ENCODE measurements at places on chromosomes 12 and 14. TPM values are rescaled to one million over a fixed set of nuclear protein-coding genes. Genes with fewer than 3 reads are reported as not detected.

MIP gene
- not detected for polyA plus RNA-seq

NTS gene
- polyA plus RNA-seq: 0.28 TPM

DNA sequence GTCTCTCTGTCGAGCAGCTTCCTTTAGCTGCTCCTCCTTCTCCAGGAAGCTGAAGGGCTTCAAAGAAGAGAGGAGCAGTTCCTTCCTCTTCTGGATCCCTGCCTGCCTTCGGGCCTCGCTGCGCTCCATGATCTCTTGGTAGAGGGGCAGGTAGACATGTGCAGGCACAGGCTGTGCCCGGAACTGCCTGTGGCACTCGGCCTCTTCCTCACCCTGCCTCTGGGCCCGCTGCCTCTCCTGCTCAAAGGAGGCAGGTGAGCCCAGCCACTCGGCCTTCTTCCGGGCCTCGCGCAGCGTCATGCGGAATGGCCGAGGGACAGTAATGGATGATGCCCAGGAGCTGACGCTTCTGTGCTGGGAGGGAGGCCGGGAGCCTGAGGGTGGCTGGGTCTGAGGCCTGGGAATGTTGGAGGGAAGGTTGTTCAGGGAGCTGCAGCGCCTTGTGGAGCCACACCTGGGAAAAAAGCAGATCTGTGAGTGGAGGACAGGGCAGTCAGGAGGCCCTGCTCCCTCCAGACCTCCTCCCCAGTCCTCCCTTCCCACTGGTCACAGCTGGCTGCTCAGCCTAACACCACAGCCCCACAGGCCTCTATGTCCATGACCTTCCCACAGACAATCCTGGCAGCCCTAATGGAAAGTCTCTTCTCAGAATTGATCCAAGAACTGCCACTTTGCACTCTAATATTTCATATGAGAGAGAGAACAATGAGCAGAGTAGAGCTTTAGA lies 5.3 kb downstream of the FAM161B start:
- DNase-seq: no peak

DNA sequence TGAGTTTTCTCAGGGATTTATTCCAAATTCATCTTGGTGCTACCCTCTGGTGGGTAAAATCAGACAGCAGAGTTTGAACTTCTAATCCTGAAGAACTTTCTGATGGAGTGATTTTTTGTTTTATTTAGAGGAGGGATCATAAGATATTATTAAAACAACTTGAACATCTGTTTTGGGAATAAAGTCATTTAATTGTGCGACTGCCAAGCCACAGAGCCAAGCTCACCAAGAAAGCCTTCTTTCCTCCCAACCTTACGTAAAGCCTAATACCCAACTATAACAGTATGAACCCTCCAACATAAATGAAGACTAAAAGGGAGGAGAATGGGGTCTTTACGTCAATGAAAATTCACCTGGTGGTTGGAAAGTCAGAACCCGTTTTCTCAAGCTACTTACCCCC lies 205.5 kb upstream of the IGF1 start:
- DNase-seq: no peak

GRCh38 chr12:119500209-119500608 lies 93.4 kb upstream of the TMEM233 start:
- DNase-seq: no peak

DNA sequence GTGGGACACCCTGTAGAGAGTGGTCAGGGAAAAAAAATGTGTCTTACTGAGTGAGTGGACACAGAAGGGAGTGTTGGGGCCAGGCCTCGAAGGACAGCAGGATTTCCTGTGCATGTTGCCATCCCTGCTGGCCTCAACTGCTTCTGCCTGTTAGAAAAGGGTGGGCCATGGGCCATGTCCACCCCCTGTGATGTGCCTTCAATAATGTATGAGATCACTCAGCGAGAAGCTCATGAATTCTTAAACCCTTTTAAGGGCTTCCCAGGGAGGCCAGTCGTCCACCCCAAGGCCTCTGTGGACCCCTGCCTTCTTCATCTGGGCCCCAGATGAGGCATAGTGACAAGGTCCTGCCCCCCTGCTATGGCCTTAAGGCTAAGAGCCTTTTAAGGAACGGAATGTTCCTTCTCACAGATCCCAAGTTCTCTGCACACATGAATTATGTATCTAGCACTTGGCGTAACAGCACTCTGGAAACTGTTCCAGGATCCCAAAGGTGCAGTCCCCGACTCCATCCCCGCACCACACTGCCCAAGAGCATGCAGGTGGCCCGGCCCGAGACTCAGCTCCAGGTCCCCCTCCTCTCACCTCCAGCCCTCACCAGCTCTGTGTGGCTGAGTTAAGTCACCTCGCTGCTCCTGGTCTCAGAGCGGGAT lies 8.9 kb upstream of the C14orf132 start:
- no peak for DNase-seq

DNA sequence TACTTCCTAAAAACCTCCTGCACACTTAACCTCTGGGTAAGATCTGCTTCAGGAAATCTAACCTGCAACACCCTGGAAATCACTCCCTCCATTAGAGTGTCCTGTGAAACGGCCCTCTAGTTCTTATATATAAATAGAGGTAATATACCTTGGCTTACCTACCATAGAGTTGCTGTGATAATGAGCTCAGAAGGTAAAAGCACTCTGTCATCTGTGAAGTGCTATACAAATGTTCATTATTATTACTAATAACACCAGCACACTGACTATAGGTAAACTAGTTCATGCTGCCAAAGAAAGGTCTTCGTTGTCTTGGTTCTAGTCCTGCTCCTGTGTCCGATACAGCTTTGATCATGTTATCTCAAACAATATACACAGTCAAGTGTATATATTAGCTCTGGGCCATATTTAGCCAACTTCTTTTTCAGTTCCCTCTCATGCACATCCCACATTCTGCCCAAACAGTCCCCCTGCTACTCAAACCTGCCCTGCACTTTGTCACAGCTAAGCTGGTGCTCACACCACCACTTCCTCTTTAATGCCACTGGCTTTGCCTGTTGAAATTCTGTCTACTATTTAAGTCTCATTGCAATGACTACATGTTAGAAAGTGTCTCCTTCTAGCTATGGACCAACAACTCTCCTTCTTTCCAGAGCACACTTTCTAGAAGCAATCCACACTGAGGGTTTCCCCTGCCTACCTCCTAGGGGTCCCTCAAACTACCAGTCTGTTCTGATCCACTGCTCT lies 5.1 kb downstream of the E2F7 start:
- no peak for DNase-seq

DNA sequence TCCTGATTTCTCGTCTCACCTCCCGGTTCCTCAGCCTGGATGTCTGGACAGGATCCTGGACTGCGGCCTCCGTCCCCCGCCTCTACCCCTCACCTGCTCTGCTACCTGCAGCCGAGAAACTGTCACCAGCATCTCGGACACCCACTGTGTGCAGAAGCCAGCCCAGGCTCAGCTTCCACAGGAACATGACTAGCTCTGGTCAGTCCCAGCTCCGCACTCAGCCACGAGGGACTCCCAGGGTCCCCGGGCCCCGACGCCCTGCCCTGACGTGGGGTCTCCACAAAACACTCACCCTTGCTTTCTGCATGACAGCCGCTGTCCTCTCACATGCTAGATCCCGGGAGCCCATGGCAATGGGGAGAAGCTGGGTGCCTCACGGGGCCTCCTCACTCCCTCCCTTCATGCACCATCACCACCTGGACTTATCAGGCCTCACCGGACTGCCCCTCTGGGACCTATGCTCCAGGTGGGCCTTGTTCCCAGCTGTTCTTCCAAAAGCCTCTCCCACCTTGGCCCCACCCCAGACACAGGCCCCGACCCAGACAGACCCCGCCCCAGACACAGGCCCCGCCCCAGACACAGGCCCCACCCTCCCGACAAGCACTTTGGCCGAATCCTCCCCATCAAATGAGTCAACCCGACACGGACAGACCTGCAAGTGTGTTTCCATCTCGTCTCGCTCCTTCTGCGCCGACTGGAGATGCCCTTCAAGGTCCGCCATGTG lies 26.9 kb upstream of the ANKLE2 start:
- no peak for DNase-seq

DNA sequence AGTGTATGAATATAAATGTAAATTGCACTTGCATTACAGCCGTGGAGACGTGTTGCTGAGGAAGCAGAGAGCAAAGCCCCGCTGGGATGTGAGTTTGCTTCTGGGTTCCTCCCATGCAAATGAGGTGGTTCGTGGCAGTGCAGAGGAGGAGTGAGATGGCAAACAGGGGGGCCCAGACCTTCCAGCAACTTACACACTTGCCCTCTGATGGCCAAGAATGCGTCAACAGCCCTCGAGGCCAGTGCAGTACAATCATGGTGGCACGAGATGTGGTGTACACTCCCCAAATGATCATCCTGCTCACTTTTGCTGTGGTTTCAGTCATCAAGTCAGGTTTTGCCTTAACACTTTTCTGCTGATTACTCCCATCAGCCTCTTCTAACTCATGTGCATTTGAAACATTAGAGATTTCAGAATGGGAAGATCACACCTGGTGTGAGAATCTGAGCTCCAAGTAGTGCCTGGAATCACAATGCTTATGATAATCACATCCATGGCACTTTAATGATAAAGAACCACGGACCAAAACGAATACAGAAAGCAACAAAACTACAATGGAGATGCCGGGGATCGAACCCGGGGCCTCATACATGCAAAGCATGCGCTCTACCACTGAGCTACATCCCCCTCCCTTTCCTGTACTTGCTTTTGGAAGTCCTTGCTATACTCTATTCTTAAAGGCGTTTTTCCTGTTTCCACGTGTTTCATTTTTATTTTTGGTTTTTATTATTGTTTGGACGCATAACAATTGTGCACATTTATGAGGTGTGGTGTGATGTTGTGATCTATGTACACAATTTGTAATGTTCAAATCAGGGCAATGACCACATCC lies 7.0 kb upstream of the UBC start:
- peak; percentile 56 for DNase-seq

GRCh38 chr14:53735916-53736315 lies 220.7 kb downstream of the BMP4 start:
- no peak for DNase-seq

DNA sequence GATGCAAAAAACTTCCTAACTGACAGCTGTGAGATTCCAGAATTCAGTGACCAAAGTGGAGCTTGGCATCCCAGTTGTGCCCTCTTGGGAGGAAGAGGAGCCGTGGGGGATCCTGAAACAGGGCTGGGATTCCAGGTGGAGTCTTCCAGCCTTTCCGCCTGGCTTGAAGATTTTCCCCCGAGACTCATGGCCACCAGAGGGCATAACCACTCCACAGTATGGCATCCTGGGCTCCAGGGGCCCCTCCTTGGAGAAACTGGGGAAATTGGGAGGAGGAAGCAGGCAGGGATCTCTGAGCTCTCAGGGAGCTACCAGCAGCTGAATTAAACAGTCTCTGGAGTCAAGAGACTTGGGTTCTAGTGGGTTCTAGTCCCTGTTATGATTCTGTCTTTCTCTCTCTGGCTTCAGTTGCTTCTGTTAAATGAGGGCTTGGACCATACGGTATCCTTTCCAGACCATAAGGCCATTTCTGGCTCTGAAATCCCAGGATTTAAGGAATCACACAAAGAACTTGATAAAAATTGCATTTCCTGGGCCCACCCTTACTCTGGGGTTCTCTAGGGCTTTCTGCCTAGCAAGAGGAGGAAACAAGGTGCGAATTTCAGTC lies 2.6 kb upstream of the TAMALIN start:
- peak; percentile 39 for DNase-seq

- DNase-seq: no peak
Measured at GRCh38 chr14:92988786-92989755, 66.1 kb downstream of the CHGA start.

- DNase-seq: no peak
Measured at GRCh38 chr12:130557886-130558765, 158.0 kb downstream of the RIMBP2 start.

DNA sequence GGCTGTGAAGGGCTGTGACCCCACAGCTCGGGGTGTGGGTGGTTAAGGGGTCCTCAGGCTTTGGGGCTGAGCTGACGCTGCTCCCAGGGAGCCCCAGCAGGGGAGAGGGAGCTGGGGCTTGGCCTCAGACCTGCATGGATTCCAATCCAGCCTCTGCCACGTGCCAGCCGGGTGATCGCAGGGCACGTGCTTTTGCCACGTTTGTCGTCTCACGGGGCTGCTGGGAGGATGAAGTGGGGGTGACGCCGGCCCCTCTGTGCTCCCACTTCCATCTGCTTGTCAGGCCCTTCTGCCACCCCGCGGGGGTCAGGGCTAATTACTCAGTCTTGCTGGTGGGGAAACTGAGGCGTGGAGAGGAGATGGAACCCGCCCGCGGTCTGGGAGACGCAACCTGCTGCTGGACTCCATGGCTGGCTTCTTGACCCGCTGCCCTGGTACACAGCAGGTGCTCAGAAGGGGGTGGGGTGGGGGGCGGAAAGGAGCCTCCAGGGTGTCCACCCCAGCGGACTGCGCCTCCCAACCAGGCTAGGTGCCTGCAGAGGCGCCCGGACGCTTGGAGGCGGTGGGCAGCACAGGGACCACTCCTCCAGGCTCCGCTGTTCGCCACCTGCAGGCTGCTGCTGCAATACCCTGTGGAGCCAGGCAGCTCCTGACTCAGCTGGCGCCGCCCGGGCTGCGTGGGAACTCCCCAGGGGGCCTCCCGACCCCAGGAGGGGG lies 36.4 kb upstream of the PRIMA1 start:
- no peak for DNase-seq

- DNase-seq: no peak
Measured at GRCh38 chr14:91310606-91311283, 66.2 kb upstream of the GPR68 start.

- no peak for DNase-seq
Measured at GRCh38 chr14:87080146-87080545, 912.8 kb downstream of the GALC start.

DNA sequence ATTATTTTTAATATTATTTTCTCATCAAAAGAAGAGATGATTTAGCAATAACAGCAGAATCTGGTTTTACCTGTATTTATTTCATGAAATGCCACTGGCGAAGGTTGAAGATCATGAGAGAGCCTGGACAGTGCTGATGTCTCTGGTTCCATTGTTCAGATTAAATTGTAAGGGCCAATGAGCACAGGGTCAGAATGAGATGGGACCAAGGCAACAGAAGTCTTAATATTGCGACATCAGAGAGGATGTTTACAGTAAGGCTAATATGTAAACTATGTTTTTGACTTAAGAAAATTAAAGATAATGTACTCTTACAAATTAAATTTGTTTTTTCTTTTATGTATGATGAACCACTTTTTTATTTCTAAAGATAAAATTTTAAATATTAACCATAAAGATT lies 35.2 kb upstream of the KLRD1 start:
- no peak for DNase-seq

GRCh38 chr12:13496111-13496510 lies 299.6 kb downstream of the EMP1 start:
- no peak for DNase-seq

- DNase-seq: no peak
Measured at GRCh38 chr12:6370576-6370935, 4.8 kb downstream of the SCNN1A start.

DNA sequence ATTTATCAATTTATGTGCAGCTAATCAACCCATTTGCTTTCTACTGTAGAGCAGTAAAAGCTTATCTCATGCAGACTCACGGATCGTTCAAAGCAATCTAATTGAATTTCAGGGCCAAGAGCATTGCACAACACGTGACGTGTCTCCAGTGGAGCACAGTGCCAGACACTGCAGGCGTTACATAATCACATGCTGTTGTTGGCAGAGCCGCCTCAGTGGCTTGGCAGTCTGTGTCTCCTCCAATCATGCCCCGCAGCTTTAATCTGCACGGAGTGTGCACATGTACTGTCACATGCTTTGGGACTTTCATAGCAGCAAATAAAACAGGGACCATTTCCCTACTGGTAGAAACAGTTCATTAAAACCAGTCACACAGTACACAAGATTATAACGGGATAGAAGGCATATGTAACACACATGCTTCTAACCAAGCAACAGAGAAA lies 309.3 kb downstream of the ITPR2 start:
- DNase-seq: peak; percentile 96

All from fibroblast of lung (primary cell).